ENCODE measurements at places on chromosomes 7 and 10. TPM values are rescaled to one million over a fixed set of nuclear protein-coding genes. Genes with fewer than 3 reads are reported as not detected.

- DNase-seq, result no peak
These were observed 12.9 kb upstream of the SNX10 start for GRCh38 chr7:26278770-26279169.

DNA sequence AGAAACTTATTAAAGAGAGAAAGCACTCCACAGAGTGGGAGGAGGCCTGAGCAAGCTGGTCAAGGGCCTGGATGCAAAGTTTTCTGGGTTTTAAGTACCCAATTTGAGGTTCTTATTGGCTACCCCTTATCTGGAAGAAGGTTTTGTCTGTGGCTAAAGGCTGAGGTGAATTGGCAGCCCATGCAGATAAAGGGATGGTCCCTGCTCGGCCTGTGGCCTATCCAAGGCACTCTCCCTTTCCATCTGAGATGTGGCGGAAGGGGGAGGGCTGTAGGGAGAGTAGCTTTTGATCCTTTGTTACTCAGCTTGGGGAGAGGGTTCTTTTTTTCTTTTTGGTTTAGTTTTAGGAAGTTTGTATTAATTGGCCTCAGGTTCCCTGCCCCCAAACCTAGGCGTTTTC is 465.1 kb downstream of the ATRNL1 start:
- DNase-seq, result no peak

DNA sequence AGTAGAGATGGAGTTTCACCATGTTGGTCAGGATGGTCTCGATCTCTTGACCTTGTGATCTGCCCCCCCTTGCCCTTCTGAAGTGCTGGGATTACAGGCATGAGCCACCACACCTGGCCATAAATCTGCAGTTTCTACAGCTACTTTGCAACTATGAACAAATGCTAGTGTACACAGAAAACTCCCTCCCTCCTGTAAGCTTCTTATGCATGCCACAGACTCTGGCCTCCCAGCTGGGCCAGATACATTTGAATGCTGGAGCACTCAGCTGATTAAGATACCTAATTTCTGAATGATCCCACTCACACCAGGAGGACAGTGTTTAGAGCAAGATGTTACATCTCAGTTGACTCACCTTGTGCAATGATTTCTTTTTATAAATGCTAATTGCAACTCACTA is 486.2 kb downstream of the KCNMA1 start:
- no peak for DNase-seq

- DNase-seq, result no peak
These were observed 141.0 kb upstream of the COL1A2 start for GRCh38 chr7:94253686-94254085.

- DNase-seq, result no peak
These were observed 322.0 kb downstream of the FRMD4A start for GRCh38 chr10:14008740-14009080.

The PTN gene
- 15.8 TPM for total RNA-seq

DNA sequence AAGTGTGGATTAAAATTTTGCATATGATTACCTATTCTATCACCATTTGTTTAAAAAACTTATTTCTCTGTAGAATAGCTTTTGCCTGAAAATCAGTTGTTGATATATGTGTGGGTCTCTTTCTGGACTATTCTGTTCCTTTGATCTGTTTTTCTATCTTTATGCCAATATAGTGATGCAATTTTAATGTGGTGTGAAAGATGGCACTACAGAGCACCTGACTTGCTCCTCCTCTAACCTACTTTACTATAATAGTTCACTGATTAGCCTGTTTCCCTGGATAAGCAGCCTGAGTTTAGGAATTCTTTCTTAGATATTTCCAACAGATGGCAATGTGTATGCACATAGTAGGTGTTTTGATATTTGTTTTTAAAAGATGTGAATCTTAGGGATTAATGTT is 294.5 kb downstream of the AUTS2 start:
- no peak for DNase-seq
